ENCODE measurements at places on chromosomes 4 and X.

- DNase-seq: no peak
Observed at GRCh38 chr4:184506527-184507121, 32.3 kb upstream of the IRF2 start.

DNA sequence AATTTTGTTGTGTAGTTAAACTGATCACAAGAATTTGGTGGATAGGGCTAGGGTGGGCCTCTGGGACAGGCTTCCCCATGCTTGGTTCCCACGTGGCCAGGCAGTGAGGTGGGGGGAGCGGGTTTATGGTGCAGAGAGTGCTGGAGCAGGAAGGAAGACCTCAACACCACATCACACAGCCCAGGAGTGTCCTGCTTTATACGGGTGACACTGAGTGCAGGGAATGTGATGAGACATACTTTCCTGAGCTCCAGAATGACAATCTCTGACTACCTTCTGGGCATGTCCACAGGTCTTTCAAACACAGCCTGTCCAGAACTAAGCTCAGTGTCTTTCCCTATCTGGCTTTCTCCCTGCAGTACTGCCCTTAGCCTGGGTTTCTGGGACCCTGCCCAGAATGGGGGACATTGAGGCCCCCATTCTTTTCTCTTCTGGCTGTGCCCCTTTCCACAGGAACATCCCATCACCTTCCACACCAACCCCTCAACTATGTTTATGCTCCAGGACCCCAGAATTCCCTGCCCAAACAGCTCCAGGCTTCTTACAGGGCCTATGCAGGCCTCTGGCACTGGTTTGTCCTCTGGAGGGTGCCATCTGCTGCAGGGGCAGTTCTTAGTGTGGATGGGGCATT, 36.5 kb upstream of the RASL11B start:
- no peak for DNase-seq

DNA sequence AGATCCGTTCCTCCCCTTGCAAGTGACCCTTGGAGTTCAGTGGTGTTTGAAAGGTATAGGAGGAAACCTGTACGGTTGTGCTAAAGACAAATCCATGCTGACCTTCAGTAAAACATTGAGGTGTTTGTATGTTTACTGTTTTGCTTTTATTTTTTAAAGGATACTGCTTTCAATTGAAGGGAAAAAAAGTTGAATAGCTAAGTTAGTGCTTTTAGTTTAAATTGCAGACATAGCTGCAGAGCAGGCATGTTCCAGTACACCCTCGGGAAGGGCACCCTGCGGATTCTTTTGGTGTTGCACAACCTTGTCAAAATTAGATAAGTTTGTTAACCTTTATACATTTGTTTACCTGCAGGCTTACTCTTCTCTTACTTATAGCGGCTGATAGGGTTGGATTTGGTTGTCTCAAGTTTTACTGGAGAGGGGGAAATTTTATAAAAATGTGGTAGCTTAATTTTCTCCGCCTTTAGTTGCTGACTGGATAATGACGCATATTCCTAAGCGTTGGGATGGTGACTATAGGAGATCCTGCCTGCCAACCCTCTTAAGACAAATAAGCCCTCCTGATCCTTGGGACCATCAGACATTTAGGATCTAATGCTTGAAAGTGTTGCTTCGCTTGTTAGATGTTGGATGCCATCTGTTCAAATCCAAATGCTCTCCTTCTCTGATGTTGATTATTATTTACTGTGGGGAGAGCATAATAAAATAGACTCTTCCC, 2.0 kb downstream of the RAPGEF2 start:
- DNase-seq: no peak

- DNase-seq: no peak
Observed at GRCh38 chrX:97563531-97564133, 679.9 kb downstream of the RPA4 start.

DNA sequence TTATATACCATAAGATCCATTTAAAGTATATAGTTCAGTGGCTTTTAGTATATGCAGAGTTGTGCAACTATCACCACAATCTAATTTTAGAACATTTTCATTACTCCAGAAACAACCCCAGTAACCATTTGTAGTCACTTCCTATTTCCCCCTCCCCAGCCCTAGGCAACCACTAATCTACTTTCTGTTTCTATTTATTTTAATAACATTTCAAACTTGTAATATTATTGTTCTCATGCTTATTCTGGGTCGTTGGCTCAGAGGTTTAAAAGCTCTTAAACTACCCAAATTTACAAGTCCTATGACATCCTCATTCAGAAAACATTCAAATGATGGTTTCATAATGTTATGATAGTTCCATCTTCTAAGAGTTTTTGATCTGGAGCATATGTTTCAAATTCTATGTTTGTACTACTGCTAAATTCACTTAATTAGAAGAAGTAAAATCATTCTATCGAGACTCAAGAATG, 18.4 kb downstream of the XIAP start:
- no peak for DNase-seq

GRCh38 chr4:71095545-71095944, 102.1 kb downstream of the DCK start:
- no peak for DNase-seq

- DNase-seq: no peak
Observed at GRCh38 chrX:37817579-37817978, 29.8 kb downstream of the DYNLT3 start.

- DNase-seq: no peak
Observed at GRCh38 chr4:100493756-100494155, 24.1 kb downstream of the EMCN start.

DNA sequence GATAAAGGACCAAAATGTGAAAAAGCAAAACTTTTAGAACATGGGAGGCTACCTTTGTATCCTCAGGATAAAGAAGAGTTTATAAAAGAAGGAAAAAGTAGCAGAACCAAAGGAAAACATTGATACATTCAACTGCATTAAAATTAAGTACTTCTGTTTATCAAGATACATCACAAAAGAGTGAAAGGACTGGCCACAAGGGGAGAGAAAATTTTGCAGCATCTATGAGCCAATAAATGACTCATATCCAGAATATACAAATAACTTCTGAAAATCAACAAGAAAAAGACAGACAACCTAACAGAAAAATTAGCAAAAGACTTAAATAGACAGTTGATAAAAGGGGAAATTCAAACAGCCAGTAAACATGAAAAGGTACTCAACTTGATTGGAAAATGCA, 177.1 kb downstream of the RBMX2 start:
- no peak for DNase-seq

DNA sequence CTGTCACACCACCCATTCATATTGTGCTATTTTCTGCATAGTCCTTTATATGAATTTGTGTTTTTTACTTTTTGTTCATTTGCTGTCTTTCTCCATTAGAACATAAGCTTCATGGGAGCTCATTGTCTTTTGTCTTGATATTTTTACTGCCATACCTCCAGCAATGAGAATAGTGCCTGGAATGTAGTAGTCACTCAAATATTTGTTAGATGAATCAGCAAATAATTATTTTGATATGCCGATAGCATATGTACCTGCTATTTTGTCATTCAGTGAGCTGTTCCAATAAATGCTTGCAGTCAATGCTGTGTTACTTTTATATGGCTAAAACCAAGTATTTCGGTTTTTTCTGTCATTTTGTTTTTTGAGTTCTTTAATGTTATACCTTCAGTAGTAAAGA, 43.5 kb upstream of the SLC25A31 start:
- DNase-seq: no peak

DNA sequence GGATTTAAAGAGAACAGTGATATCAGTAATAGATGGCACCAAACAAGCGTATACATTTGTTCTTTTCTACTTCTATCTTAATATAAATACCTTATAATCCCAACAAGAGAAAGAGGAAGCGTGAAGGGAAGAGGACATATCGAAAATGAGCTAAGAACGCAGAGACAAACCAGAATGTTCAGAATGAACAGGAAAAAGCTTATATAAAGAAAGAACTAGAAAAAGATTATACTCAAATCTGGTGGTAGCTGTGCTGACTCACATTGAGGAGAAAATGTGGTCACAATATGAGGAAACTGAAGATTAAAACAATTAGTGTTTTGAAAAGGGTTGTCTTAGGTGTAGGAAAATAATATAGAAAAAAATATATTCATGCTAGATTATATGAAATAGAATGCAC, 2.0 kb upstream of the GPR34 start:
- DNase-seq: no peak

DNA sequence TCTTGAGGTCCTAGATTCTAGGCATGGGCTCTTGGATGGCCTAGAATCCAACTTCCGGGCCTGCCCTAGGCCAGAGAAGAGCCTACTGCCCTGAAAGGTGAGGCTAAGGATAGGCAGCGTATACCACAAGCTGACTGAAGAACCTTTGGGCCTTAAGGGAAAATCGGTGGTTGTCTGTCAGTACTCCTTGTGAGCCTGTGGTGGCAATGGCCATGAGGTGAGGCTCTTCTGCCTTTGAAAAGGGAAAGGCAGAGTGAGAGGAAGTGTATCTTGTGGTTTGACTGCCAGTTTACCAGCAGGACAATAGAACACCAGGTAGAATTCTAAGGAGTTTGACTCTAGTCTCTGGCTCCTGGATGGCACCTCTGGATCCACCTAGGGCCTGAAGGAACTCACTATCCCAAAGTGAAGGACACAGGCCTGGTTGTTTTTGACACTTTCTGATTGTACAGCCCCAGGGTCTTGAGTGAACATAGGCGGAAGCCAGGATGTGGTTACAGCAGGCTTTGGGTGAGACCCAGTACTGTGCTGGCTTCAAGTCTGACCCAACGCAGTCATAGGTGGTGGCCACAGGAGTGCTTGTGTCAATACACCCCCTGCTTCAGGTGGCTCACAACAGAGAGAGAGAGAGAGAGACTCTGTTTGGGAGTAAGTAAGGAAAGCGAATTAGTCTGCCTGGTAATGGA, 20.9 kb downstream of the ITIH6 start:
- no peak for DNase-seq

- no peak for DNase-seq
Observed at GRCh38 chr4:147981305-147981704, 249.4 kb downstream of the ARHGAP10 start.

- DNase-seq: no peak
Observed at GRCh38 chr4:77172336-77172735, 15.3 kb downstream of the CCNG2 start.

GRCh38 chrX:134502686-134503085, 42.7 kb downstream of the HPRT1 start:
- no peak for DNase-seq

DNA sequence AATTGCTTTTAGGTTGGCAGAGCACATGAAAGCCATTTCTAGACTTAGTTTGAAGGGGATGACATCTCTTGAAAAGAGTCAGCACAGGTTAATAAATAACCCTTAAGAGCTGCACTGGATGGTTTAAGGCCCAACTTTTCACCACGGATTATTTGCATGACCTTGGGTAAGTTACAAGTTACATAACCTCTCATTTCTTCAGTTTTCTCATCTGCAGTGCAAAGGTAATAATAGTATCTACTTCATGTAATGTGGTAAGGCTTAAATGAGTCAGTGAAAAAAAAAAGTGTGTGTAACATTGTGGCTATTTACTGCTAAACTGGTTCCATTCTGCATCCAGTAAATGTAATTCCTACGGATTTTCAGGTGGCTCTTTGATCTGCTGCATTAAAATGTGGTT, 715.8 kb downstream of the CCSER1 start:
- DNase-seq: no peak

GRCh38 chr4:111631215-111631999, 513.8 kb upstream of the FAM241A start:
- DNase-seq: no peak

GRCh38 chr4:35541146-35541887, 703.0 kb downstream of the ARAP2 start:
- no peak for DNase-seq

- DNase-seq: no peak
Observed at GRCh38 chr4:80058740-80059139, 14.3 kb downstream of the ANTXR2 start.

- no peak for DNase-seq
Observed at GRCh38 chrX:65528293-65528692, 6.3 kb downstream of the LAS1L start.

DNA sequence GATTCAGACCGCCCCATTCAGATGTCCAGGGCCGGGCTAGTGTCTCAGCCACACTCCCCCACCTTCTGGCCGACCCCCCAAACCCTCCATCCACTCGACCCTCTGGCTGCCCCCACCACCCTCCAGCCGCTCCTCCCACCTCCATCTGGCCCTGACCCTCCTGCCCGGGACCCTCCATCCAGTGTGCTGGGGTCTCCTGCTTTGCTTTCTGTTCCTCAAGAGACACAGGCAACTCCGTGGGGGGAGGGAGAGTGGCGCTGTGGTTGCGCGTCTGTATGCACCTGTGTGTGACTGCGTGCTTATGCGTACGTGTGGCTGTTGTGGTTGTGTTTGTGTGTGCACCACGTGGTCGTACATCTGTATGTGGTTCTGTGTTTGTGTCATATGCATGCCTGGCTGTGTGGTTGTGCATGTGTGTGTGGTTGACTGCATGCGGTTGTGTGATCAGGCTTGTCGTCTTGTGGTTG, 33.3 kb downstream of the CPLX1 start:
- DNase-seq: no peak

DNA sequence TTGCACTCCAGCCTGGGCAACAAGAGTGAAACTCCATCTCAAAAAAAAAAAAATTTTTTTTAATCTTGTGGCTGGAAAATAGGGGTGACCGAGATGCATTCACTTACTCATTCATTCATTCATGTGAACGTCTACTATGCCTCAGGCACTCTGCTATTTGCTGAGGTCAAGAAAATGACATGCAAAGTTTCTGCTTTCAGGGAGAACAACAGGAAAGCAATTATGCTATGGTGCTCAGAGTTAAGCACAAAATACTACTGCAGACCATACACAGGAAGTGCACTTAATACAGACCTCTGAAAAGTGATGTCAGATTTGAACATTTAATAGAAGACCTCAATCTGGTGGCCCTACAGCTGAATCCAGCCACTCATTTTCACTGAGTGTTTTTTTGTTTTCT, 59.6 kb upstream of the DUSP21 start:
- DNase-seq: no peak

- no peak for DNase-seq
Observed at GRCh38 chr4:7904952-7905915, 34.4 kb downstream of the AFAP1 start.

GRCh38 chrX:14164828-14165227, 135.1 kb upstream of the GEMIN8 start:
- DNase-seq: no peak

DNA sequence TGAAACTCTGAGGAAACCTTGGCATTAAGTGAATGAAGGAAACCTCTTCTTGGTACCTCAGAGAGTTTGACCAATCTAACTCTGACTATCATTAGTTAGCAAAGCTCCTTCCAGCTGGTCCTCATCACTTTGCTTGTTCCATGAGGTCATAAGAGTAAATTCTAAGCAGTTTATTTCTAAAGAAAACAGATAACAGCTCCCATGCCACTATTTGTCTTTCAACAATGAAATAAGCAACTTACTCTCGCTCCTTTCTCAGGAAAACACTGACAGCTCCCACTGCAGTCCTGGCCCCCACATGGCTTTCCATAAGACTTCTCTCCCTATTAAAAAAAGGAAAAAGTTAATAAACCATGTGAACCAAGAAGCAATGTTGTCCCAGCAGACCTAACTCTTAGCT, 127.7 kb downstream of the COL4A6 start:
- no peak for DNase-seq

DNA sequence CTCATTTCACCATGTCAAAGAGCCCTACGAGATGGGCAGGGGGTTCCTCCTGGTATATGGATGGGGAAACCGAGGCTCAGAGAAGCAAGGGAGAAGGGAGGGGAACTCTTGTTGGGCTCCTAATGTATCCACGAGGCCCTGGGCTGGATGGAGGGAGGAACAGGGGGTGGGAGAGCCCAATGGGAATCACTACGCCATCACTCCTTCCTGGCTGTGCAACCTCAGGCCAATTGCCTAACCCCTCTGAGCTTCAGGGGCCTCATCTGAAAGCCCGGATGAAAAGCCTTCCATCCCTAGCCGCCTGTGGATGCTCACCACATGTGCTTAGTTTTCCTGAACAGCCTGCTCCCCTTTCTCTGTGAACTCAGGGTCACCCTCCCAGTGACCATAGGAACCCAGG, 57.8 kb downstream of the PPP2R2C start:
- no peak for DNase-seq

All from stimulated activated CD8-positive, alpha-beta memory T cell treated with anti-CD3 and anti-CD28 coated beads, Interleukin-12 subunit alpha, Interleukin-12 subunit beta, amount 100 ng/mL, for 4 hours (primary cell).